ENCODE measurements at places on chromosomes 3 and 15.

- DNase-seq: no peak
Observed at GRCh38 chr3:186081678-186082077, 27.2 kb downstream of the ETV5 start.

DNA sequence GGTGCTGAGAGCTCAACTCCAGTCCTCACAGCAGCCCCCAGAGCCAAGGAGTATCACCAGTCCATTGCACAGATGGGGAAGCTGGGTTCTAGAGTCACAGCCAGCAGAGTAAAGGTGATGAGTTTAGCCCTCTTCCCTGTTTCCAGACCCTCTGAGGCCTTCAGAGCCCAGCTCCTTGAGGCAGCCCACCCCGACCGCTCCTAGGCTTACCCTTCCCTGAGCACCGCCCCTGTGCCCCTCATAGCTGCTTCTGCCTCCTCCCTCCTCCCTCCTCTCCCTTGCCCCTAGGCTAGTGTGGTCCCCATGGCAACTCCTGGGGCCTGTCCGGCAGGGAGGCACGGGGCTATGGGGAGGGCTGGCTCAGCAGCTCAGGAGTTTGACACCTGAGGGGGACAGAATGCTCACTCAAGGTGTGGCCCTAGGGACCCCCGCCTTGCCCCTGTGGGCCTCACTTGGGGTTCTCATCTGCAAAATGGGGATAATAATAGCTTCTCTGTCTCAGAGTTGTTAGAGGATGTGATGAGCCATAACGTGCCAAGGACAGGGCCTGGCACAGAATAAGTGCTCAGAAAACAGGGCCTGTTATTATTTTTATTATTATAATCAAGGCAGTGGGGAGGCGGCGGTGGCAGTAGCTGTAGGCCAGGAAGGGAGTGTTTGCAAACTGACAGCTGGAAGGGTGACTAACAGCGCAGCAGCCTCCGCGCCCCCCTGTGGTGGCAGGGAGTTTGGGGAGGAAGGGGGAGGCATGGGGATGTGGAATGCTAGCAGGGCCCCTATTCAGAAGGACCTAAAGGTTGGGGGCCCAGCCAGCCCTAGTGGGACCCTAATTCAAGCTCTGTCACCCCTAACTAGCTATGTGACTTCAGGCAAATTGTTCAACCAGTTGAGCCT lies 11.5 kb downstream of the CSK start:
- DNase-seq: no peak

DNA sequence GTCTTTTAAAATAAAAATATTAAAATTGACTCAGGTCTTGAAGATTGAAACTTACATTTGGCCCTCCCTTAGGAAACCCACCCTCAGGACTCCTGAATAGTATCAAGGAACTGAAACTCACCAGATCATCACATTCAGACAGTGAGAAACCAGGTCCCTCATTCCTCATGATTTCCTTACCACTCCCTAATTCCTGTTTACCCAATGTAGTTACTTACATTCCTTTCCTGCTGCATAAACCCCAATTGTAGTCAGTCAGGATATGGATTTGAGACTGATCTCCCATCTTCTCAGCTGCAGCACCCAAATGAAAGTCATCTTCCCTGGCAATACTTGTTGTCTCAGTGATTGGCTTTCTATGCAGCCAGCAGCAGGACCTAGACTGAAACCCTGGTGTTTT lies 8.6 kb downstream of the ATP13A4 start:
- DNase-seq: no peak

DNA sequence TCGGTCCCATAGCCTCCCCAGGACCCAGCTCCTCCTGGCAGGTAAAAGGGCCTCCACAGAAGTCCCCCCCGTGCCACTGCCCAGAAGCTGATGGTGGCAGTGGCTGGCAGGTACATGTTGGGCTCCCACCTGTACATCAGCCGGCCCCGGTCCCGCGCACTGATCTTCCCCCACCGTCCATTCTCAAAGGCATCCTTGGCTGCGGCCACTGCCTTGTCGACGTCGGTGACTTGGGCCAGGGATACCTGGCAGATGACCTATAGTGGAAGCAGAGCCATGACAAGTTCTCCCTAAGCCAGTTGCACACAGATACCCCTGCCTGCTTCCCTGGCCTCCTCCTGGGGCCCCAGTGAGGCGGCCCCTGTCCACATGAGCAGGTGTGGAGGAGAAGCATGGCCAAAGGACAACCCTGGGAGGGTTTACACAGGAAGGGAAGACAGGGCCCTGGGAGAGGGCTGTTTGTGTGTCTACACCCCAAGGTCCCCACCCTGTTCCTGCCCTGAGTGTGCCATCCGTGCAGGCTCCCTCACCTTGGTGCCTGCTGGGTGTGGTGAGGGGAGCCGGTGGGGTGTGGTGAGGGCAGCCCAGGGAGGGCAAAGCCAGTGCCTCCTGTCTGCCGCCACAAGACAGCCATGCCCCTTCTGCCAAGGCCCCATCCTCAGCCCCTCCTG lies 44.8 kb downstream of the ALDH1L1 start:
- no peak for DNase-seq

DNA sequence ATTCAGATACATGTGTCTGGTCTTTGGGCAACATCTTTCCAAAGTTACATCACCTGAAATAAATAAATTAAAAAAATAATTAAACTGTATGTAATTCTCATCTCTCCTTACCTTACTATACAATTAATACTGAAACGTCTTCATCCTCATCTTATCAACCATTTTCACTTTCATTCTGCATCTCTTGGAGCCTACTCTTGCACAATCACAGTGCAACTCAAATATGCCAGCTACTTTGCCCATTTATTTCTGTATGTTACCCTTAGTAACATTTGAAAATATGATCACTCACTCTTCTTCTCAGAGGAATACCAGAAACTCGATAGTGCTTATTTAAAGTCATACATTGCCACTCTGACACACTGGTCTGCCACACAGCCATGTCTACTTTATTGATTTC lies 1357.1 kb upstream of the CADM2 start:
- DNase-seq: no peak

All from fibroblast of upper back skin (primary cell).